ENCODE measurements at places on chromosomes 12 and 14.

GRCh38 chr12:56040963-56041551, 661 bp upstream of the RPS26 start:
- peak overlapping the region; percentile 98 for H3K27ac ChIP-seq
- H3K4me1 ChIP-seq, result peaks cover 9% of the 10 kb centered on the region
- H3K4me3 ChIP-seq, result peak overlapping the region; percentile 89
- H3K36me3 ChIP-seq, result peaks cover 21% of the 10 kb centered on the region
- DNase-seq, result no peak

DNA sequence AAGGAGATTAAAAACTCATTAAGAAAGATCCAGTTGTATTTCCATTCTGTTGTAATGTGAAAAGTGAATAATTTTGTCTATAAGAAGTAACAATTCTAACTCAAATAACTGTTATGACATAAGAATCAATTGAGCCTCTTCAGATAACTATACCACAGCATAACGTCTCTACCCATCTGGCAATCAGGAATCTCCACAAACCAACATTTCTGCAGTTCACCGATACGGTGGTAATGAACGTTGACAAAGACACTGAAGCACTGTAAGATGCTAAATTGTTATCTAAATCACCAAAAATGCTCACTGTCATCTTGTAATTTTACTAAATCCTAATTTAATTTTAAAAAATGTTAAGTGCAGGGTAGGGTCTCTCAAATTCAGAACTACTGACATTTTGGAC, 130.9 kb upstream of the USP15 start:
- H3K36me3 ChIP-seq, result no peaks in the 10 kb centered on the region
- no peaks in the 10 kb centered on the region for H3K27me3 ChIP-seq
- no peaks in the 10 kb centered on the region for H3K4me1 ChIP-seq

GRCh38 chr12:100833282-100833681, 38.7 kb downstream of the ANO4 start:
- no peaks in the 10 kb centered on the region for H3K4me1 ChIP-seq
- H3K27me3 ChIP-seq, result no peaks in the 10 kb centered on the region
- no peak overlapping the region for H3K27ac ChIP-seq
- H3K4me3 ChIP-seq, result no peak overlapping the region

DNA sequence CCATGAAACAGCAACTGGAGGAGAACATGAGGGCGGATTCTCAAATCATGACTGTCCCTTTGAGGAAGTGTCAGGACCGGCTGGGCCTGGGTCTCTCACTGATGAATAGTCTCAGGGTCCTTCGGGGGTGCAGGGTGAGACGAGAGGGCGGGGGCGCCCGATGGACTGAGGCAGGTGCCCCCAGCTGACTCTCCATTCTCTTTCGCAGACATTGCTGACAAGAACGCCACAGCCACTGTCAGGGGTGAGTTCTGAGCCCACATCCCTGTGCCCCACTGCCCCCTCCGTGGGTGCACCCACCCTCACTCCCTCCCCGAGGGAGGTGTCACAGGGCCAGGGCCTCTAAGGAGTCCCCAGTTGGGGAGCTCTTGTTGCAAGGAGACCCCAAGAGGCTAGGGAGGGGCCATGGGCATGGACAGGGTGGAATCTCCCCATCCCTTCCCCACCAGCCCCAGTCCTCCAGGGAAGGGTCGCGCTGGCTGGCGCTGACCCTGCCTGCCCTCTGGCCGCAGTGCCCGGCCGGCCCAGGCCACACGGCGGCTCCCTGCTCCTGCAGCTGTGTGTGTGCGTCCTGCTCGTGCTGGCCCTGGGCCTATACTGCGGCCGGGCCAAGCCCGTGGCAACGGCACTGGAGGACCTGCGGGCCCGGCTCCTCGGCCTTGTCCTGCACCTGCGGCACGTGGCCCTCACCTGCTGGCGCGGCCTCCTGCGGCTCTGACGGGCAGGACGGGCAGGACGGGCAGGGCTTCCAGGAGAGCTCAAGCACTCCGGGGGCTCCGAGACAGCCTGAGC, 8.7 kb downstream of the C14orf180 start:
- H3K4me3 ChIP-seq, result no peak overlapping the region
- H3K36me3 ChIP-seq, result no peaks in the 10 kb centered on the region
- H3K27me3 ChIP-seq, result peaks cover 73% of the 10 kb centered on the region
- DNase-seq, result no peak

GRCh38 chr12:32437095-32437515, 37.7 kb downstream of the FGD4 start:
- H3K27ac ChIP-seq, result no peak overlapping the region
- DNase-seq, result no peak
- H3K4me1 ChIP-seq, result no peaks in the 10 kb centered on the region
- no peaks in the 10 kb centered on the region for H3K36me3 ChIP-seq
- H3K4me3 ChIP-seq, result no peak overlapping the region

GRCh38 chr12:51717326-51717925, 126.4 kb downstream of the SCN8A start:
- peaks cover 5% of the 10 kb centered on the region for H3K27me3 ChIP-seq
- DNase-seq, result no peak
- no peaks in the 10 kb centered on the region for H3K4me1 ChIP-seq
- no peak overlapping the region for H3K27ac ChIP-seq
- no peaks in the 10 kb centered on the region for H3K36me3 ChIP-seq

DNA sequence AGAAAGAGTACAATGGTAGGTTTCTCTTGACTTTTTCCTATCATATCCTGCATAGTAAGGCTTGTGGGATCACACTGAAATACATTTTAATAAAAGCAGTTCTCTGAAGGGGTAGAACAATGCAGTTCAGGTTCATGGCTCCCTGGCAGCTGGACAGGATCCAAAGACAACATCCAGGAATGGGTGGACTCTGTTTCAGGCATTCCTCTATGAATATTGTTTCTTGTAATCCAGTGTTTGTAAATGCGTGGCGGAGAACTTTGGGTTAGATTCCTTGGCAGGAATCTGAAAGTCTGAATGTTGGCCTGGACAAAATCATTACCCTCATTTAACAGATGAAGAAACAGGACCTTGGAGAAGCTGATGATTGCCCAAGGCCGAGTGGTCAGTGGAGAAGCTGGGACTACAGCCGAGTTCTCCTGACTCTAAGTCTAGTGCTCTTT, 43.5 kb downstream of the SYNE2 start:
- H3K27ac ChIP-seq, result no peak overlapping the region
- H3K4me3 ChIP-seq, result no peak overlapping the region
- H3K36me3 ChIP-seq, result no peaks in the 10 kb centered on the region
- DNase-seq, result no peak
- no peaks in the 10 kb centered on the region for H3K27me3 ChIP-seq

DNA sequence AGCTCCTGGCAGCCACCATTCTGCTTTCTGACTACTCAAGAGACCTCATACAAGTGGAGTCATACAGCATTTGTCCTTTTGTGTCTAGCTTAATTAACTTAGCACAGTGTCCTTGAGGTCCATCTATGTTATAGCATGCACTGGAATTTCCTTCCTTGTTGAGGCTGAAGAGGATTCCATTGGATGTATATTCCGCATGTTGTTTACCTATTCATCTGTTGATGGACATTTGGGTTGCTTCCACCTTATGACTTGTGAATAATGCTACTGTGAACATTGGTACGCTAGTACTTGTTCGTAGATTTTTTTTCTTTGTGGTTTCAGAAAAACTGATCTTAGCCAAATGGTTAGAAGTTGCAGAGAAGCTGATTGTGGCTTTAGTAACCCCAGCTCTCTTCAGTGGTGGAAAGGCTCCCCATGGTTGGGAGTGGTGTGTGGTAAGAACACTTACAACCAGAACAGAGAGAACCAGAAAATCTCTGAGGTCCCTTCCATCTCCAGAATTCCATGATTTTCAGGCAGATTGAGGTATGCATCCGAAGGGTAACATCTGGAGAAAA, 118.4 kb downstream of the SAMD4A start:
- H3K27me3 ChIP-seq, result no peaks in the 10 kb centered on the region
- H3K36me3 ChIP-seq, result no peaks in the 10 kb centered on the region
- peak overlapping the region; percentile 63 for H3K27ac ChIP-seq
- no peak for DNase-seq

DNA sequence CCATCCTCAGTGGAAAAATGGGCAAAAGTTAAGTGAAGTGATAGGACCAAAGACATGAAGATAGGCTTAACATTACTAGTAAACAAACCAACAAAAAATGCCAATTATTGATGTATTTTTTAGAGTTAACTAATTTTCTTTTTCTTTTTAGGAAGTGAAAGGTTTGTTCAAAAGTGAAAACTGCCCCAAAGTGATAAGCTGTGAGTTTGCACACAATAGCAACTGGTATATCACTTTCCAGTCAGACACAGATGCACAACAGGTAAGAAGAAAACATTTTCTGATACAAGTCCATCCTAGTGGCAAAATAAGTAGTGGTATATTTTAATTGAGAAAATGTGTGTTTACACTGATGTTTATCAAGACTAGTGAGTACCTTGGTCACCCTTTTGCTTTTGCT, 39.6 kb downstream of the LARP4 start:
- H3K36me3 ChIP-seq, result peaks cover 28% of the 10 kb centered on the region
- H3K27ac ChIP-seq, result no peak overlapping the region
- H3K4me3 ChIP-seq, result no peak overlapping the region
- no peaks in the 10 kb centered on the region for H3K27me3 ChIP-seq

- H3K36me3 ChIP-seq, result no peaks in the 10 kb centered on the region
- H3K27me3 ChIP-seq, result no peaks in the 10 kb centered on the region
- no peak for DNase-seq
- no peak overlapping the region for H3K27ac ChIP-seq
Observed at GRCh38 chr14:71359823-71360222, 452.6 kb downstream of the PCNX1 start.

- DNase-seq, result no peak
- no peaks in the 10 kb centered on the region for H3K36me3 ChIP-seq
- no peak overlapping the region for H3K4me3 ChIP-seq
- no peaks in the 10 kb centered on the region for H3K4me1 ChIP-seq
- H3K27me3 ChIP-seq, result no peaks in the 10 kb centered on the region
Observed at GRCh38 chr12:30828686-30829085, 73.9 kb upstream of the CAPRIN2 start.

GRCh38 chr12:52656616-52657015, 4.6 kb upstream of the KRT2 start:
- no peaks in the 10 kb centered on the region for H3K36me3 ChIP-seq
- H3K4me3 ChIP-seq, result no peak overlapping the region
- no peak overlapping the region for H3K27ac ChIP-seq
- H3K27me3 ChIP-seq, result no peaks in the 10 kb centered on the region

GRCh38 chr12:124109760-124110159, 136.7 kb downstream of the ZNF664 start:
- no peak overlapping the region for H3K4me3 ChIP-seq
- no peak overlapping the region for H3K27ac ChIP-seq
- H3K36me3 ChIP-seq, result no peaks in the 10 kb centered on the region
- H3K4me1 ChIP-seq, result no peaks in the 10 kb centered on the region

- no peaks in the 10 kb centered on the region for H3K27me3 ChIP-seq
- H3K36me3 ChIP-seq, result no peaks in the 10 kb centered on the region
- no peak for DNase-seq
- H3K4me3 ChIP-seq, result no peak overlapping the region
- peak overlapping the region; percentile 98 for H3K27ac ChIP-seq
- peaks cover 49% of the 10 kb centered on the region for H3K4me1 ChIP-seq
Observed at GRCh38 chr14:55103971-55104954, 24.8 kb upstream of the LGALS3 start.

DNA sequence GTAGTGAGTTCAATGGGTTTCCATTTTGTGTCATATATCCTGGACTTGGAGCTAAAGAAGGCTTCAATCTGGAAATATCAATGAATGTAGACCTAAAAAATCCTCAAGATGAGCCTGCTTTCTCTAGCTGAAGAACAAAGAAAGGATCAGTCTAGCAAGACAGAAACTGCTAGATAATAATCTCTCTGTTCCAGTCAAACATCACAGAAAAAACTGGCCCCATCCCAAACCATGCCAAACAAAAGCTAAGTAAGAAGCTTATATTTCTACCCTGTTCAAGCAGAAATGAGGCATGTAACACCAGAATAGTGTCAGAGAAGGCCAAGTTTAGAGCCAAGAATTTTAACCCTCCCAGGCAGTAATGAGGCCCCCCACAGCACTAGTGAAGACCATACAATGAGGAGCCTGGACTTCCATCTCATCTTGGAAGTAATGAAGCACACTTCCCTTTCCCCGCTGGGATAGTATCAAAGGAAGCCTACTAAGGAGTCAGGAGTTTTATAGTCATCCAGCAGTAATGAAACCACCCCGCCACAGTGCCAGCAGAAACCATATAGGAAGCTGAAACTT, 95.8 kb downstream of the NELL2 start:
- no peak overlapping the region for H3K27ac ChIP-seq
- H3K36me3 ChIP-seq, result no peaks in the 10 kb centered on the region
- no peaks in the 10 kb centered on the region for H3K27me3 ChIP-seq
- no peak overlapping the region for H3K4me3 ChIP-seq

DNA sequence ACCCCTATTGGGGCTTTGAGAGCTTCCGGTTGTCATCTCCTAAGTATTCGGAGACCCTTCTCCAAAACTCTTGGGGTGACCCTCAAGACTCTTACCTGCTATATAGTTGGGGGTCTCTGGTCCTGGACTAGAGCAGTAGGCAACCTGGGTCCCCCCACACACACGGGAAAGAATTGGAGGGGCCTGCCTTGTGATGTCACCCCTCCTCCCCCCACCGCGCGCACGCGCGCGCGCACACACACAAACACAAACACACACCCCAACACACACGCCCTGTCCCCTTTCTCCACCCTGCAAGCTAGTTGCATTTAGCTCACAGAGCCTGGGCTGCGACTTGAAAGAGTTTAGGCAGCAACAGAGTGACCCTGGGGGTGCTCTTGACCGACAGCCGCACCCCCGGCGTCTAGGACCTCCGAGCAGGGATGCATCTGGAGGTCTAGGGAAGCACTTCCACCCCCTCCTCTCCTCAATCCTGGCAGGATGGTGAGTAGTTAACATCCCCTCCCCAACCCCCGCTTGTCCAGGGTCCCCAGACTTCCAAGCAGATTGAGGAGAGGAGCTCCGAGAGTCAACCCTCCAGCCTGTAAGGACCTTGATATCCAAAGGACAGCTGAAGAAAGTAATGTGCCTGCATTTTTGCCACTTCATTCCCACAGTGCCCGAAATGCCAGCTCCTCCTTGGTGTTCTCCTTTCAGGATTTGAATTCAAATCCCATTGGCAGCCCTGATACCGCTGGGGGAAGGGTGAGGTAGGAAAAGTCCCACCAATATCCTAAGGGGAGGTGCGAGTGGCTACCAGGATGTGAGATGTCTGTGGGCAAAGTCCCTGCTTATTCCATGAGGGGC, 1.4 kb upstream of the DNAJC14 start:
- H3K27ac ChIP-seq, result peak overlapping the region; percentile 97
- H3K4me1 ChIP-seq, result peaks cover 66% of the 10 kb centered on the region
- H3K27me3 ChIP-seq, result no peaks in the 10 kb centered on the region
- H3K36me3 ChIP-seq, result no peaks in the 10 kb centered on the region

- no peak overlapping the region for H3K27ac ChIP-seq
- no peak for DNase-seq
- no peaks in the 10 kb centered on the region for H3K36me3 ChIP-seq
- no peaks in the 10 kb centered on the region for H3K27me3 ChIP-seq
Observed at GRCh38 chr12:85996280-85996679, 122.2 kb downstream of the NTS start.

- no peaks in the 10 kb centered on the region for H3K27me3 ChIP-seq
- no peak for DNase-seq
- H3K4me3 ChIP-seq, result no peak overlapping the region
Observed at GRCh38 chr14:40656311-40656710, 950.4 kb upstream of the LRFN5 start.

GRCh38 chr14:102226356-102227125, 78.4 kb downstream of the MOK start:
- peaks cover 30% of the 10 kb centered on the region for H3K36me3 ChIP-seq
- no peaks in the 10 kb centered on the region for H3K4me1 ChIP-seq
- no peaks in the 10 kb centered on the region for H3K27me3 ChIP-seq
- DNase-seq, result no peak
- H3K27ac ChIP-seq, result no peak overlapping the region

Measured in esophagus squamous epithelium (tissue), 5 donors.